SK-N-MC (cell line): ENCODE measurements at places on chromosomes 5 and 9.
A peak's percentile ranks its signal among the peaks of the same experiment; 100 is the strongest.

- no peak for DNase-seq
Observed at GRCh38 chr9:22440841-22441240, 5.8 kb upstream of the DMRTA1 start.

- DNase-seq, result no peak
Observed at GRCh38 chr5:69043655-69043996, 50.2 kb upstream of the SLC30A5 start.

DNA sequence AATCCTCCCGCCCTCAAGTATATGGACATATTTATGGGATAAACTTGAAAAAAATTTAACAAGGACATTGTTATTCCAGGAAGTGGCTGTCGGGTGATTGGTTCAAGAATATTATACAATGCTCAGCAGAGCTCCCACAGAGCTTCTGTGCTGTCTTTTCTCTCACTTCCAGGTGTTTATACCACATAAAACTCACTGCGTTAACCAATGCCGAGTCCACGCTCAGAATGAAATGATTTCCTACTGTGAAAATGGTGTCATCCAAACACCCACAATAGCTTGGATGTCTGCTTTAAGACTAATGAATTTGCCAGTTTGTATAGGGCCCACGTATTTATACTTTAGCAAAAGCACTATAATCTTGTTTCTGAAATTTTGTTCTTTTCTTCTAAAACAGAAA lies 368.2 kb downstream of the NDUFS4 start:
- no peak for DNase-seq

- DNase-seq, result no peak
Observed at GRCh38 chr5:78803941-78804340, 155.4 kb upstream of the LHFPL2 start.

DNA sequence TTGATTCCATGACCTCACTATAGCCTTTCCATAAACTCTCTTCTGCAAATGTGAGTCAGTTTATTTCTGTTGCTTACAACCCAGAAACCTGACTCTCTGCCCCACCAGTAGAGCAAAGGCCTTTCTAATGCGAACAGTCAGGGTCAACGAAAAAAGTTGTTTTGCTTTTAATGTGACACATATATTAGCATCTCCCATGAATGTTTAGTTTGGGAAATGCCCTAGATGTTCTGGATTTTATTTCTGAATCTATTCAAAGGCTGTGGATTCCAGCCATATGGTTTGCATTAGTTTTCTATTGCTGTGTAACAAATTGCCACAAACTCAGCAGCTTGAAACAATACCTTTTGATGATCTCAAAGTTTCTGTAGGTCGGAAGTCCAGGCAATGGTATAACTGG lies 193.5 kb downstream of the GNA14 start:
- DNase-seq, result no peak

GRCh38 chr5:125510651-125511050 lies 764.2 kb upstream of the ZNF608 start:
- no peak for DNase-seq

- DNase-seq, result no peak
Observed at GRCh38 chr9:109913461-109913810, 133.4 kb downstream of the PALM2AKAP2 start.

DNA sequence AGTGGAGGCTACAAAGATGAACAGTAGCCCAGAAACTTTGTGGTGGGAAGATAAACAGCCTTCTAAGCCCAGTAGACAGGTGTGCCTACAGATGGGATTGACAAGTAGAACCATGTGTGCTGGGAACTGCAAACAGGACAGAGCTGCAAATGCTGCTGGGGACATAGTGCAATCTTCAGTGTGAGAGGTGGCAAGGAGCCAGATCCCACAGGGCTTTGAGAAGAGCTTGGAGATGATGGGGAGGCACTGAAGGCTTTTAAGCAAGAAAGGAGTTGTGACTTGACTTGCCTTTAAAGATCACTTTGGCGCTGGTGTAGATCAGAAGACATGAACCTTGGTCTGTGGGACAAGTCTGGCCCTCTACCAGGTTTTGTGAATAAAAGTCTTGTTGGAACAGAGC lies 675.2 kb downstream of the ACTL7B start:
- DNase-seq, result no peak

DNA sequence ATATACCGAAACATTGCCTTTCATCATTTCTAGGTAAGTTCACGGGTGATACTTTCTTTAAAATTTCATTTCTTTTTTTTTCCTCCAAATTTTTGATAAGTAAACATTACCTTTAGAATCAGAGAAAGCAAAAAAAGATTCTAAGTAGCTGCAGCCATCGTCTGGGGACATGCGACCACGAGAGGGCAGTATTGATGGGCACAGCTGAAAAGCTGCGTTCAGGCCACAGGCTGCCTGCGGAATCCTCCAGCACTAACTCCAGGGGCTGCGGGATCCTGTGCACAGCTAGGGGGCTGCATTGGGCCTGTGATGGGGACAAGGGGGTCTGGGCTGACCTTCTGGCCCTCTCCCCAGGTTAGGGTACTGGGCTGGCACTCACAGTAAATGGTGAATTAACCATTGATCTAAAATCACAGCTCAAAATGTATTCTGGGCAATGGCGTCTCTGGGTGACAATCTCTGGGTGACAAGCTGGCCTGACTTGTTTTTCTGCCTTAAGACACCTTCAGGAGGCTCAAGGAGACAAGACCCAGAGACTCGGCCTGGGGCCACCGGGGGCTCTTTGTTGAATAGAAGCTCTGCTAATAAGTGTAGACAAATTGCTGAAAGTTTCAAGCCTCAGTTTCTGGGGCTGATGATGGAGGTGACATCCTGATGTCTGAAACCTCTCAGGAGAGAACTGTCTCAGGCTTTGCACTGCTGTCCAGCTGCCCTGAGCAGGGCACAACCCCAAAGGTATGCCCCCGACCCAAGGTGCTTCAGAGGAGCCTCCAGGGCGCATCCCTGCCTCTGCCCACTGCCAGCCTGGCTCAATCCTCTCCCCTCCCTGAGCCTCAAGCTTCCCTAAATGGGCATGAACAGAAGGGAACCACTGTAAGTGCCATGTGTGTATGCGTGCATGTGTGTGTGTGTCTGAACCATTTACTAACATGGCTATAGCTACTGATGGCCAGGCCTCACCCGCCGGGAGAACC lies 44.3 kb upstream of the SARDH start:
- DNase-seq, result peak; percentile 34

DNA sequence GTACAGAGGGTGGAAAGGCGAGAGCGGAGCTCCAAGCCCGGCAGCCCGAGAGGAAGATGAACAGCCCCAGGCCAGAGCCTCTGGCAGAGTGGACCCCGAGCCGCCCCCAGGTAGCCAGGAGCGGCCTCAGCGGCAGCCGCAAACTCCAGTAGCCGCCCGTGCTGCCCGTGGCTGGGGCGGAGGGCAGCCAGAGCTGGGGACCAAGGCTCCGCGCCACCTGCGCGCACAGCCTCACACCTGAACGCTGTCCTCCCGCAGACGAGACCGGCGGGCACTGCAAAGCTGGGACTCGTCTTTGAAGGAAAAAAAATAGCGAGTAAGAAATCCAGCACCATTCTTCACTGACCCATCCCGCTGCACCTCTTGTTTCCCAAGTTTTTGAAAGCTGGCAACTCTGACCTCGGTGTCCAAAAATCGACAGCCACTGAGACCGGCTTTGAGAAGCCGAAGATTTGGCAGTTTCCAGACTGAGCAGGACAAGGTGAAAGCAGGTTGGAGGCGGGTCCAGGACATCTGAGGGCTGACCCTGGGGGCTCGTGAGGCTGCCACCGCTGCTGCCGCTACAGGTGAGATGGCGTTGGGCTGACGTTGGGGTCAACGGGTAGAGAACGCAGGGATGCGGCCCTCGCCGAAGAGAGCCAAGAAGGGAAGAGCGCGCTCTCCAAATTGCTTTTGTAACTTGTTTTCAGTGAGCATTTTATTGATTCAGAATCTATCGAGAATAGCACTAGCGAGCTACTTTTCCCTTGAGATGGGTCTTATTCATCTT lies at the start of gene PTGER4:
TSS of gene PTGER4 (plus strand) at position 3 of the 769 bp plus-strand sequence. CDS start 1,079 bp downstream, outside the sequence.
- no peak for DNase-seq

GRCh38 chr9:134459164-134459563 lies 132.9 kb downstream of the RXRA start:
- no peak for DNase-seq

DNA sequence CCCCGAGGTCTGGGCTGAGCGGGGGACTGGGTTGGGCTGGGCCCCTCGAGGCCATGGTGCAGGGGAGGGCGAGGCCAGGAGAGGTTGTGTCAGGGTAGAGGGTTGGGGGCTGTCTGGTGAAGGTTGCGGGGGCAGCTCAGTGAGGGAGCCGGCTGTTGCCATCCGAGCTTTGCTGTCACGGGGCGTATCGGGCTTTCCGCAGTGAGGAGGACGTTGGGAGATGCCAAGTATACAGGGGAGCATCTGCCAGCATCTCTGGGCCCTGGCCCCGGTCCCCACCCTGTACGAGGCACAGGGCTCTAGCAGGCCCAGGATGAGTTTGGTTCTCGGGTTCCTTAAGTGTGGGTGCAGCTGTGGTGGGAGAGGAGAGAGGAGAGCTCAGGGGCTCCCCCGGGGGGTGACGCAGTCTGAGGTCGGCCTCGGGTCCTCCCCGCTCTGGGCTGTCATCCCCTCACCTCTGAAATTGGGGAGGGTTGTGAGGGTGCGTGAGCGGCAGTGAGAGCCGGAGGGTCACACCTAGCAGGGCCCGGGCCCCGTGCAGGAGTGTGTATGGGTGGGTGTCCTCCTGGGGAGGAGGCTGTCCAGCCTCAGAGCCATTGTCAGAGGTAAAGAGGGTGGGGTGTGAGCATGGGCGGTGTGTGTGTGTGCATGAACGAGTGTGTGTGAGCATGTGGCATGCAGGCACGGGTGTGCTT lies 87.3 kb downstream of the COL5A1 start:
- no peak for DNase-seq

DNA sequence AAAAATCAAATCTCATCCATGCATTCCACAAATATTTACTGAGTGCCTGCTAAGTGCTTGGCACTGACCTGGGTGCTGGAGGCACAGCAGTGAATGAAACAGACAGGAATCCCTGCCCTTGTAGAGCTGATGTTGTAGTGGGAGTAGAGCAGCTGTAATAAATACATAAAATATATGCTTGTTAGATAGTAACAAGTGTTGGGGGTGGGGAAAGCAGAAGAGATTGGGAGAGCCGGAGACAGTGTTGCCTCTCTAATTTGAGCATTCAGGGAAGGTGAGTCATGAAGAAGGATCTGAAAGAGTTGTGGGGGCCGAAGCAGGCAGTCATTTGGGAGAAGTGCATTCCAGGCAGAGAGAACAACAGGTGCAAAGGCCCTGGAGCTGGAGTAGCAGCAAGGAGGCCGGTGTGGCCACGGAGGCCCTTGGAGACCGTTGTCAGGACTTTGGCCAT lies 97.9 kb downstream of the ZNF618 start:
- DNase-seq, result no peak

GRCh38 chr9:16825971-16826625 lies 44.4 kb downstream of the BNC2 start:
- no peak for DNase-seq

DNA sequence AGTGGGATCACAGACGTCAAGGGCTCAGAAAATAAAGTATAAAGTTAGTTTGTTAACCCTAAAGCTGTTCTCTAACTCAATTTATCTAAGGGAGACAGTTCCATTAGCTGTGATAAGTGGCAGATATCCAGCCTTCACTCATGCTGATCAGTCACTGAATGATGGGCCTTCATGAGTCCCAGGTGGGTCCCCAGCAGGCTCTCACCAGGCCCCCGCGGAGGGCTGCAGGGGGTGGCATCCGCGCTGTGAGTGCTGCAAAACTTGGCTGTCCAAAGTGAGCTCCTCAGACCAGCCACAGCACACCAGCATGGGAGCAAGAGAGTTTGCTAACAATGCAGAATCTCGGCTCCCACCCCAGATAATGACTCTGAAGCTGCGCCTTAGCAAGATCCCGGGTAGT lies 187.2 kb downstream of the GNA14 start:
- DNase-seq, result no peak

GRCh38 chr5:132407970-132408369 lies 38.5 kb downstream of the SLC22A5 start:
- DNase-seq, result no peak

- no peak for DNase-seq
Observed at GRCh38 chr5:89117124-89117644, 234.2 kb upstream of the MEF2C start.

DNA sequence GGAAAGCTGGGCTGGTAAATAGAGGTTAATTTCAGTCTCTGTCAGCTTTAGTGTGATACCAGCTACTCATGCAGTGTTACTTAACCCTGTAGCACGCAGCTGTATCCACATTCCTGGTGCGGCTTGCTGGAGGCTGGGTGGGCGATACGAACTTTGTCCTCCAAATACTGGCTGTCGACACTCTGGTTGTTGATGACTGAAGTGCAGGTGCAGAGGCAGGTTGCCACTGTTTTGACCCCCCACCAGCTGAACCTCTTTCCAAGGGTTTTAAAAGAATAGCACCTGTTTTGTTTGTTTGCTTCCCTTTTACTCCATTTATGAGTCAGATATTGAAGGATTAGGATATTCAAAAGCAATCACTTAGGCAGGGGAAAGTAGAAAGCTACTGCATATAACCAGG lies 4.4 kb upstream of the RABGAP1 start:
- DNase-seq, result no peak

- DNase-seq, result no peak
Observed at GRCh38 chr5:113632996-113633395, 119.5 kb downstream of the YTHDC2 start.

- DNase-seq, result no peak
Observed at GRCh38 chr9:95494022-95494415, 22.8 kb downstream of the PTCH1 start.

GRCh38 chr9:97508852-97509251 lies 7.4 kb downstream of the TMOD1 start:
- DNase-seq, result no peak

GRCh38 chr5:68436686-68437520 lies 221.3 kb downstream of the PIK3R1 start:
- no peak for DNase-seq

- DNase-seq, result no peak
Observed at GRCh38 chr5:10695055-10695649, 65.9 kb downstream of the DAP start.

DNA sequence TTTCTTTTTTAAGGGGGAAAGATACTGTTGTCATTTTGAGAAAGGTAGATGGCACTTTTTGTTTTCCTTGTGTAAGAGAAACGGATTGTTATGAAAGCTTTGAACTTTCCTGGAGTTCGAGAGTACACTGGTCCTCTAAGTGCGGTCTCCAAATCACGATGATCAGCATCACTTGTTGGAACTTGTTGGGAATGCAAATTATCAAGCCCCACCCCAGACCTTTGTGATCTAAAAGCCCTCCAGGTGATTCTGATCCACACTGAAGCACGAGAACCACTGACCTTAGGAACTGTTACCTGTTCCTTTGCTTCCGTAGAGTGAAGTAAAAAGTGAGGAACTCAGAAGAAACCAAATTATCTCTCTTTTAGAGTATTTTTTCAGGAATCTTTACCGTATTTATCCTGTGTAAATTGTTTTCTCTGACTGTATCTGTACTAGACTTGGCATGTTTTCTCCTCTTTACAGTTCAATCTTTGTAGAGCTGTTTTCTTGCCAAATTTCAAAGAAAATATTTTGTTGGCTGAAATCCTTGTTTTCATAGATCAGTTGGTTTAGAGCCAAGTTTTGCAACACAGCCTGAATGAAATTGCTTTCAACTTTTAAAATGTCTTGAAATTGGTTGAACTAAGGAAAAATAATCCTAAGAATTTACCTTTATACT lies 4.0 kb downstream of the MAT2B start:
- DNase-seq, result no peak

- DNase-seq, result no peak
Observed at GRCh38 chr5:6506611-6507010, 58.0 kb downstream of the UBE2QL1 start.
